Breast epithelium (tissue), 4 donors: ENCODE measurements at places on chromosomes 6 and 20. TPM values are rescaled to one million over a fixed set of nuclear protein-coding genes. Genes with fewer than 3 reads are reported as not detected.

TMEM63B gene
- 18.9 TPM for total RNA-seq

EDN1 gene
- 36.8 TPM for total RNA-seq

SLCO4A1 gene
- total RNA-seq, result 26.5 TPM

CTAGE9 gene
- total RNA-seq, result not detected

LRRN4 gene
- total RNA-seq, result not detected

NRSN1 gene
- not detected for total RNA-seq

MATN4 gene
- 0.33 TPM for total RNA-seq

SSTR4 gene
- total RNA-seq, result not detected

MAP3K5 gene
- 18.6 TPM for total RNA-seq

GRCh38 chr20:21390768-21391167 lies 6.6 kb downstream of the NKX2-4 start:
- no peak overlapping the region for H3K4me3 ChIP-seq
- no peaks in the 10 kb centered on the region for H3K36me3 ChIP-seq
- DNase-seq, result no peak
- H3K4me1 ChIP-seq, result no peaks in the 10 kb centered on the region
- H3K27ac ChIP-seq, result no peak overlapping the region

GRCh38 chr6:47446669-47447330 lies 30.8 kb upstream of the CD2AP start:
- no peak overlapping the region for H3K4me3 ChIP-seq
- H3K36me3 ChIP-seq, result no peaks in the 10 kb centered on the region
- no peak overlapping the region for H3K27ac ChIP-seq
- no peak for DNase-seq
- no peaks in the 10 kb centered on the region for H3K27me3 ChIP-seq

DNA sequence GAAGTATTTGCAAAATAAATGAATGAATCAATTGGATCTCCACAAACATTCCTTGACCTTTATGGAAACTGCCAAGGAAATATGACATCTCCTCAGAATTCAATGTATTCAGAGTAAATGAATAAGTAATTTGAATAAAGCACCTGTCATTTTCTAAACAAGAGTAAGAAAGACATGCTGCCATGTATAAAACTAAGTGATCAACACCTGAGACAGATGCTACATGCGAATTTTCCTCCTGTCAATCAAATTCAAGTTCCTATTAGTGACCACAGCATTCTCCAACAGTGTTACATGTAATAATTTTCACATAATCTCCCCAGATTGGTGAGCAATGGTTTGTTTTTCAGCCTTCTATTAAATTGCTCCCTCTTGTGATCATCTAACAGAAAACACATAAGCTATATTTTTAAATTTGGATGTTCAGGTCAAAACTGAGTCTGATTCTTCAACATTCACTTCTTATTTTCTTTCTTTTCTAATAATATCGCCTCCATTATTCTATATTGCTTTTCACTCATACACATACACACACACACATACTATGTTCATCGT lies 163.2 kb upstream of the RNF217 start:
- no peak overlapping the region for H3K27ac ChIP-seq
- no peaks in the 10 kb centered on the region for H3K4me1 ChIP-seq
- DNase-seq, result no peak

GRCh38 chr6:6826095-6826901 lies 237.8 kb downstream of the LY86 start:
- H3K4me3 ChIP-seq, result no peak overlapping the region
- no peaks in the 10 kb centered on the region for H3K27me3 ChIP-seq
- peak; percentile 58 for DNase-seq

DNA sequence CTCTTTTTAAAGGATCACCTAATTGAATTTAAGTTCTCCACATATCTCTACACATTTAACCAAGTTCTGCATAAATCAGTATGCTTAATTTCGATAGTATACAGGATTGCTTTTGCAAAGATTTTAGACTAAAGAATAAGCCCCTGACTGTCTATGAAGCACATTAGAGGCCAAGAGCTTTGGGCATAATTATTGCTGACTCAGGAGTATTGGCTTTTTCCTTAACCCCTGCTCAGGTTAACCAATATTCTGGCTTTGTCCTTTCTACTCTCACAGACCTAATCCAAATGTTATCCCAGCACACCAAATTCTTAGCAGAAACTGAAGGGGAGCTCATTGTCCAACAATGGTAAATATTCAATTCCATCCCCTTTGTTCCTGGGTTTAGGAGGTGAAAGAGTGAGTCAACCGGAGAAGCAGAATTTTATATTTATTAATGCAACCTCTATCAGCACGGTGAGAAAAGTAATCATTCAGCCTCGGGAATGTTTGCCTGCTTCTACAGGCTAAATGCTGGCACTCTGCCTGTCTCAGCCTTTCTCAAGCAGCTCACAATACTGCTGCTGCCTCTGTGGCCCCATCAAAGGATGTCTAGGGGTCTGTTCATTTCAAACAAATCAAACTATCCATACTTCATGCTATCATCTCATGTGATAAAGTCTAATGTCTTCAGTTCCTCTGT lies 125.0 kb downstream of the SIM1 start:
- H3K36me3 ChIP-seq, result no peaks in the 10 kb centered on the region
- DNase-seq, result no peak
- H3K27me3 ChIP-seq, result no peaks in the 10 kb centered on the region

DNA sequence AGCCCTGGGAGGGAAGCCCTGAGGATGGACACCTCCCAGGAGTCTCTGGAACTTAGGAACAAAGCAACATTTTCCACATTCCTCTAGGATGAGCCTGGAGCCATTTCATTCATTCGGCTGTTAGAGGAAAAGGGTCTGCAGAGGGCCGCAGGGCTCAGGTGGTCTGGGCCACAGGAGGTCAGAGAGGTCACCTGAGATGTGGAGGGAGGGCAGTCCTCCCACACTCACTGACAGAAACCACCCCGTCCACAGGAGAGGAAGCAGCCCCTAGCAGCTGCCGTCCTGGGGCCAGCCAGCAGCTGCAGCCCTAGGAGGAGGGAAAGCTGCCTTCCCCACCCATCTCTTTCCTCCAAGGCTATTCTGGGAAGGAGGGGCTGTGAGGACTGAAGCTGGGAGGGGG lies 207.0 kb downstream of the CDC5L start:
- no peaks in the 10 kb centered on the region for H3K4me1 ChIP-seq
- no peak for DNase-seq
- no peak overlapping the region for H3K27ac ChIP-seq
- H3K4me3 ChIP-seq, result no peak overlapping the region
- H3K36me3 ChIP-seq, result no peaks in the 10 kb centered on the region

DNA sequence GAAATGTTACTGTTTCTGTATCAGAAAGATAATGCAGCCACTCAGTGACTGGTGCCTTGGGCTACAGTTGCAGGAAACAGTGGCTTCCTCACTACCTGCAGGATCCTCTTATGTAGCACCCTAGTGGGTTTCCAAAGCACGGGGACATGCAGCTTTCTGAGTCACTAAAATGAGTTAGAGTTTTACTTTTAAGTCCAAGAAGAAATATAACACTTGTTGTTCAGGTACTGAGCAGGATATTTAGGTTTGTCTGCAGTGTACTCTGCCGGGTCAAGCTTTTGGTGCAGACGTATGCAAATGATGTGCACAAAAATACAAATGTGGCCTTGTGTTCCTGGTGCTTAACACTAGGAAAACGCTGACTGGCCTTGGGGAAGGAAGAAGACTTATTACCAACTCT lies 22.0 kb downstream of the ACSS1 start:
- peaks cover 25% of the 10 kb centered on the region for H3K4me1 ChIP-seq
- no peaks in the 10 kb centered on the region for H3K36me3 ChIP-seq
- peak overlapping the region; percentile 30 for H3K27ac ChIP-seq
- no peak for DNase-seq

GRCh38 chr6:3882866-3883265 lies 33.7 kb downstream of the FAM50B start:
- no peaks in the 10 kb centered on the region for H3K4me1 ChIP-seq
- H3K27ac ChIP-seq, result peak overlapping the region; percentile 64
- no peak for DNase-seq
- no peaks in the 10 kb centered on the region for H3K36me3 ChIP-seq

DNA sequence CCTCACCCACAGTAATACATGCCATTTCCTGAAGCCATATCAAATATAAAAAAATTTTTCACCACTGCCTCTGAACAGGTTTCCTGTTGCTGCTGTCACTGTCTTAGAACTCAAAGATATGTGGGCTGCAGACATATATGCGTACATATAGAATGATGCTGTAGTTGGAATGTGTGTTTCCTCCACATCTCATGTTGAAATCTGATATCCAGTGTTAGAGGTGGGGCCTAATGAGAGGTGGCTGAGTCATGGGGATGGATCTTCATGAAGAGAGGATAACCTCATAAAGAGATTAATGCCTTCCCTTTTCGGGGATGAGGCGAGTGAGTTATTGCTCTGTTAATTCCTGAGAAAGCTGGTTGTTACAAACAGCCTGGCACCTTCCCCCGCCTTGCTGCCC lies 7.7 kb upstream of the SCP2D1 start:
- no peaks in the 10 kb centered on the region for H3K36me3 ChIP-seq
- H3K27ac ChIP-seq, result no peak overlapping the region
- DNase-seq, result no peak
- no peaks in the 10 kb centered on the region for H3K27me3 ChIP-seq

GRCh38 chr6:129340983-129341382 lies 369.0 kb downstream of the ARHGAP18 start:
- H3K27ac ChIP-seq, result no peak overlapping the region
- no peaks in the 10 kb centered on the region for H3K36me3 ChIP-seq
- no peak overlapping the region for H3K4me3 ChIP-seq
- H3K27me3 ChIP-seq, result no peaks in the 10 kb centered on the region
- DNase-seq, result no peak
- no peaks in the 10 kb centered on the region for H3K4me1 ChIP-seq

- no peak overlapping the region for H3K4me3 ChIP-seq
- no peaks in the 10 kb centered on the region for H3K27me3 ChIP-seq
- H3K36me3 ChIP-seq, result no peaks in the 10 kb centered on the region
- H3K4me1 ChIP-seq, result no peaks in the 10 kb centered on the region
- H3K27ac ChIP-seq, result no peak overlapping the region
- no peak for DNase-seq
Measured at GRCh38 chr20:17697171-17697570, 2.6 kb upstream of the BANF2 start.

DNA sequence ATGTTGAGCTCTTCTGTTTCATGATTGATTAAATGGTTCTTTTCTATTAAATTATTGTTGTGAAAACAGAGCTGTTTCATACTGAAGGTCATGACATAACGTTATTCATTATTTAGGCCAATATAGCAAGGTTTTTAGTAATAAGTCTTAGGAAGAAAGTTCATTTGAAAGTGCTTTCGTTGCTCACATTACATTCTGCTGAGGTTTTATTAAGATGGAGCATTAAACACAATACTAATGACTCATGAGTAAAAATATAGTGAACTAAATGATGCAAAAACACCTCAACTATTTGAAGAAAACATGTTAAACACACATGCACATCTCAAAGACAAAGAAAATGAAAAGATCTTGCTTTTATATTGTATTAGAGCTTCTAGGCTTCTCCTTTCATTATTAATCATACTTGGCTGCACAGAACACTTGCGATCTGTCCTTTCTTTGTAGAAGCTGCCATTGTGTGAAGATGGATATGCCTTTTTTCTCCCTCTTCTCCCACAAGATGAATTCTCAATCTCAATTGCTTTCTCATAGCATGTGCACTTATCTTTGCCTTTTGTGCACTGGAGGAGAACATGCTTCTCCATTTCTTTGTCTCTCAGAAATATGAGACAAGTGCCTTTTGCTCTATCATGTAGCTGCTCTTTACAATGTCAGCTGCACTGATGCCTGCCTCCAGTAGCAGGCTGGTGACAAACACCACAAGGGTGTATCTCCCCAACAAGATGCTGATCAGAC lies 312.4 kb downstream of the PHF3 start:
- H3K4me1 ChIP-seq, result no peaks in the 10 kb centered on the region
- H3K27me3 ChIP-seq, result no peaks in the 10 kb centered on the region
- no peak overlapping the region for H3K27ac ChIP-seq
- H3K36me3 ChIP-seq, result no peaks in the 10 kb centered on the region
- no peak for DNase-seq
- H3K4me3 ChIP-seq, result no peak overlapping the region

GRCh38 chr6:151627689-151628444 lies 134.1 kb downstream of the CCDC170 start:
- no peaks in the 10 kb centered on the region for H3K36me3 ChIP-seq
- H3K27ac ChIP-seq, result peak overlapping the region; percentile 25
- DNase-seq, result no peak
- H3K4me1 ChIP-seq, result no peaks in the 10 kb centered on the region
- H3K4me3 ChIP-seq, result no peak overlapping the region

DNA sequence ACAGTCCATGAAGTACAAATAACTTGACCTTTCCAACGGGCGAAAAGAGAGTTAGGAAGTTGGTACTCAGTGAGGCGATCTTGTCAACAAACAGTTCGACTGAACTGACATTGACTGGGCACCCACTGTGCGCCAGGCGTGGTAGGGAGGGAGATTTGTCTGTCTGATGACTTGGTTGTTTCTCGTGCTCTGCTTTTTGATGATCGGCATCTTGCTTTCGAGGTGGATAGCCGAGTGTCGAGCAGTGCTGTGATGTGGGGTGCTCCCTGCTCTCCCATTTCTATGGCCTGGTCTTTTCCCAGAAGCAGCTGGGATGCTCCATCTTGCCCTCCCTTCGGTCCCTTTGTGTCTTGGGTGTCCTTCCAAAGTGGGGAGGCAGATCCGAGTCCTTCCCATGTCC lies 30.4 kb downstream of the RPP40 start:
- no peaks in the 10 kb centered on the region for H3K27me3 ChIP-seq
- no peak for DNase-seq
- peak overlapping the region; percentile 82 for H3K27ac ChIP-seq
- H3K4me1 ChIP-seq, result no peaks in the 10 kb centered on the region
- no peak overlapping the region for H3K4me3 ChIP-seq

- H3K4me3 ChIP-seq, result no peak overlapping the region
- DNase-seq, result no peak
- no peak overlapping the region for H3K27ac ChIP-seq
- H3K27me3 ChIP-seq, result no peaks in the 10 kb centered on the region
- H3K36me3 ChIP-seq, result no peaks in the 10 kb centered on the region
- no peaks in the 10 kb centered on the region for H3K4me1 ChIP-seq
Measured at GRCh38 chr6:148857798-148858390, 111.1 kb downstream of the UST start.

DNA sequence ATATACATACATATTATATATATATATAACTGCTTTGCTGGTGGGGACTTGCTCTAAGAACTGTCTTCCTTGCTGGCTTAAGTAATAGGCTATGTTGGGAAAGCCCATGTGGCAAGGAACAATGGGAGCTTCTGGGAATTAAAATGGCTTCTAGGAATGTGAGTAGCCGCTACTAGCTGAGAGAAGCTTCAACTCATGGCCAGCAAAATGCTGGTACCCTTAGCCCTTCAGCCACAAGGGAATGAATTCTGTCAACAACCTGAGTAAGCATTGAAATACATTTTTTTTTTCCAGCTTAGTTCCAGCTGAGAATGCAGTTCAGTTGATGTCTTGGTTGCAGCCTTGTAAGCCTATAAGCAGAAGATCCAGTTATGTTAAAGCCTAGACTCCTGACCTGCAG lies 911.7 kb upstream of the MAP3K7 start:
- H3K4me3 ChIP-seq, result no peak overlapping the region
- DNase-seq, result no peak
- no peaks in the 10 kb centered on the region for H3K4me1 ChIP-seq
- no peak overlapping the region for H3K27ac ChIP-seq
- H3K27me3 ChIP-seq, result no peaks in the 10 kb centered on the region
- H3K36me3 ChIP-seq, result no peaks in the 10 kb centered on the region
